ENCODE measurements at places on chromosomes 1 and 21.

- no peak for DNase-seq
Measured at GRCh38 chr1:155050560-155051341, at the start of gene ADAM15. TSS of gene ADAM15 (plus strand) at chr1:155051316. CDS start at chr1:155051387, 71 bp downstream.

- DNase-seq, result no peak
Measured at GRCh38 chr1:101109791-101110190, 84.2 kb upstream of the DPH5 start.

- DNase-seq, result no peak
Measured at GRCh38 chr1:63883494-63884235, 109.8 kb downstream of the ROR1 start.

GRCh38 chr1:116738673-116739370 is 15.4 kb upstream of the CD2 start:
- DNase-seq, result no peak

GRCh38 chr1:175319912-175320230 is 127.3 kb upstream of the KIAA0040 start:
- DNase-seq, result no peak

GRCh38 chr1:213921712-213922111 is 66.1 kb upstream of the PROX1 start:
- no peak for DNase-seq

GRCh38 chr1:244064621-244065020 is 13.5 kb downstream of the ZBTB18 start:
- DNase-seq, result no peak
